ENCODE measurements at places on chromosomes 7 and 10.

- no peak for DNase-seq
Measured at GRCh38 chr10:94092848-94093247, 99.1 kb downstream of the PLCE1 start.

- DNase-seq, result no peak
Measured at GRCh38 chr10:82149674-82150073, 274.7 kb downstream of the NRG3 start.

GRCh38 chr7:70361821-70362220, 763.5 kb downstream of the AUTS2 start:
- no peak for DNase-seq

DNA sequence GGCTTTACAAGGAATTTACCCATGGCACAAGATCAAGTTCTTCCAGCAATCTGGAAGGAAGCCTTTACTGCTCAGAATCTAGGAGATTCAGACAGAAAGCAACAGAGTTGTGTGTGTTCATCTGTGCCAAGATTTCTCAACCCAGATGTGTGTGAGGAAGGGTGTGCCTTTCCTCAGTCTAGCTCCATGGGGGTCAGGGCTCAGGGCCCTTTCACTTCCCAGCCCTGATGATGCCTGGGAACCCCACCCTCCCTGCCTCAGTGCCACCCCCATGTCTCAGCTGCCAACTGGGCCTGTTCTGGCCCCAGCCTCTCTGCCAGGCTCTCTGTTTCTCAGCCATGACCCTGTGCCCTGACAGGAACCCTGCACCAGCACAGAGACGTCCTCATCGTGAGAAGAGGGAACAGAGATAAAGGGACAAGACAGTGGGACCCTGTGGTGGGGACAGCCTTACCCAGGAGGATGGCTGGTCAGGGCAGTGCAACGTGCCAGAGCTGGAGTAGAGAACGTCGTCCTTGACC, 102.0 kb downstream of the VIPR2 start:
- no peak for DNase-seq

DNA sequence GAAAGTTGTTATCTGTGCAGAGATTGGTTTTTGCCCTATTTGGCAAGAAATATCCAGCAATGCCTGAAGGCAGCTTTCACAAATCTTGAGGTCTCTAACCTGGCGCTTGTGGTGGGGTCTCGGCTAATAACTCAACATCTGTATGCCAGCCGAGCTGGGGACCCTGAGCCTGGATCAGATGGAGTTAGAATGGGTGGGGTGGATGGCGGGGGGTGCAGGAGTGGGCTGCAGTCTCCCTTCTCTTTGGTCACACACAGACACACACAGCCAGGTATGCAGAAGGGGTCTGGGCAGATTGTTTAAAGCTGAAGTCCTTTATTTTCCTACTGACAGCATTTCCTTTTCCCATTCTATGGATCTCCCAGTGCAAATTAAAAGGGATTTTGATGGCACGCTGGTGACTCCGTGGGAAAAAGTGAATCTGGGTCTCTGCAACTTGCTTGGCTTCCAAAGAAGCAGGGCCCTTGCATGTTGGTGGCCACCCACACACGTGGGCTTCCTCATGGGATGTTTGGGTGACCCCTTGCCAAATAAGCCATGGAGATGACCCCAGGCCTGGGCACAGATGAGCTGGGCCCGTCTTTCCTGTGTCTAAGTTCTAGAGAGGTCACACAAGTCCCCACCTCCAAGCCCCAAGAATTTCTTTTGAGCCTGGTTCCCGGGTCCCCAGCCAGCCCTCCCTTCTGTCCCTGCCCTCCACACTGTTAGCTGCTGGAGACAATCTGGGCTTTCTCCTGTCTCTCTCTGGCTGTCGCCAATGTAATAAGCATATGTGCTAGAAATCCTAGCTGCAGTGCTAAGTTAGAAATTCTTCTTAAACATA, 39.9 kb upstream of the EMX2 start:
- DNase-seq, result no peak

DNA sequence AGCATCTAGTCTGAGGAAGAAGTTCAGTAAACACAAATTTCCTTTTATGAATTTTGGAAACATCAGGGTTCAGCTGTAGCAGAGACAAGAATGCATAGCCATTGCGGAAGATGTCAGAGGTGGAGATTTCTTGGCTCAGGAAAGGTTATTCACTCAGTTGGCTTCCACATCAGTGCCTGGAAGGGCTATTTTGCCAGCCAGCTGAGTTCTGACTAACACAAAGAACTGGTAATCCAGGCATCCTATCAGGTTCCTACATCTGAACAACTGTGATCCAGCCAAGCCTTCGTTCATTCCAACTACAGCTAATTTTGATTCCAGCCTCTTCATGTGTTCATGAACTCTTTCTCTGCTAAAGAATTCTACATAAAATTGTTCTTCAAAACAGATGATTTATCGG, 965.6 kb downstream of the XPNPEP1 start:
- DNase-seq, result peak; percentile 4

DNA sequence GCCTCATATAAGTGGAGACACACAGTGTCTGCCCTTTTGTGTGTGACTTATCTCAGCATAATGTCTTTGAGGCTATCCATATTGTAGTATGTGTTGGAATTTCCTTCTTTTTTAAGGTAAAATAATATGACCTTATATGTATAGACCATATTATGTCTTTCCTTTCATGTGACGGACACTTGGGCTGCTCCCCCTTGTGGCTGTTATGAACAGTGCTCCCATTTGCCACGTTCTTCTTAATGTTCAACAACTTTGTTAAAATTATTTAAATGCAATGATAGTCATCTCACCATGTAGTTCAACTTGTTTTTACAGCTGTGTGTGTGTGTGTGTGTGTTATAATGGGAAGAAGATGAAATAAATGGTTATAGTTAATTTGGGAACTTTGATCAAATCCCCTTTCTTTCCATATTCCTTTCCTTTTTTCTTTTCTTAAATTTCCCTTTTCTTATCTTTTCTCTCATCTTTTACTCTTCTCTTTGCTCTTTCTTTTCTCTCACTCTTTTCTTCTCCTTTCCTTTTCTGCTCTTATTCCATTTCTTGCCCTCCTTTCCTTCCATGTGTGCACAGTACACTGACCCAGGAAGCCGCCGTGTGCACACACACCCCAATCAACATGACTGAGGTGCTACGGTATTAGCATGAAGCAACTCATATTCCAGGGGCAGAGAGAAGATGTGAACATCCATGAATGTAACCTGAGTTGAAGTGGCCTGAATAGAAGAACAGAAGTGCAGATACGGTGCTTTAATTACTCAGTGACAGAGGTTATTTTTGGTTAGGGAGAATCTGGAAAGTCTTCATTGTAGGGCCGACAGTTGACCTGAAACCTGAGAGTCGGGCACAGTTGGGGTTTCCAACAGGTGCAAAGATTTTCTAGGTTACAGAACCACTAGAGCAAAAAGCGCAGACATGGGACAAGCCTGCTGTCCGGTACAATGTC, 596.6 kb downstream of the SDK1 start:
- peak; percentile 63 for DNase-seq

- DNase-seq, result no peak
Measured at GRCh38 chr7:120996988-120997345, 8.5 kb downstream of the CPED1 start.

GRCh38 chr10:670990-671389, 18.5 kb downstream of the DIP2C start:
- DNase-seq, result no peak

DNA sequence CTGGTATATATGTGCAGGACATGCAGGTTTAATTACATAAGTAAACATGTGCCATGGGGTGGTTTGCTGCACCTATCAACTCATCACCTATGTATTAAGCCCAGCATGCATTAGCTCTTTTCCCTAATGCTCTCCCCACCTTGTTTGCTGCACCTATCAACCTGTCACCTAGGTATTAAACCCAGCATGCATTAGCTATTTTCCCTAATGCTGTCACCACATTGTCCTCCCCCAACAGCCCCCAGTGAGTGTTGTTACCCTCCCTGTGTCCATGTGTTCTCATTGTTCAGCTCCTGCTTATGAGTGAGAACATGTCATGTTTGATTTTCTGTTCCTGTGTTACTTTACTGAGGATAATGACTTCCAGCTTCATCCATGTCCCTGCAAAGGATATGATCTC, 300.5 kb downstream of the ANKRD7 start:
- no peak for DNase-seq

DNA sequence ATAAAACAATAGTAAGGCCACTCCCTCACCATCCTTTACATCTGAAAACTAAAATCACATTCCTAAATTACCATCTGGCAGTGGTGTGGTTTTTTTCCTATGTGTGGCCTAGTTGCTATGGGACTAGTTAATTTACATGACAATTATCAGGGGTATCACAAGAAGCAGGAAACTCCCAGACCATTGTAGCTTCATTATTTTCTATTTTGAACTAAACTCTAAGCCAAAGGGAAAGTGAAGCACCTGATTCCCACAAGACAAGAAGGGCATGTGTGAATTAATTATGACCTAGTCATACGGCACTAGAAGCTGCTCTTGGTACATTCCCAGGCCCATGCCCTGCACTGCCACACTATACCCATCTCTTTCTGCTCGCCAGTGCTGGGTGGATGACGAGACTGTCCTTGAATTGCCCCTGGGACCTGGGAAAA, 103.4 kb downstream of the ATXN7L1 start:
- DNase-seq, result no peak

DNA sequence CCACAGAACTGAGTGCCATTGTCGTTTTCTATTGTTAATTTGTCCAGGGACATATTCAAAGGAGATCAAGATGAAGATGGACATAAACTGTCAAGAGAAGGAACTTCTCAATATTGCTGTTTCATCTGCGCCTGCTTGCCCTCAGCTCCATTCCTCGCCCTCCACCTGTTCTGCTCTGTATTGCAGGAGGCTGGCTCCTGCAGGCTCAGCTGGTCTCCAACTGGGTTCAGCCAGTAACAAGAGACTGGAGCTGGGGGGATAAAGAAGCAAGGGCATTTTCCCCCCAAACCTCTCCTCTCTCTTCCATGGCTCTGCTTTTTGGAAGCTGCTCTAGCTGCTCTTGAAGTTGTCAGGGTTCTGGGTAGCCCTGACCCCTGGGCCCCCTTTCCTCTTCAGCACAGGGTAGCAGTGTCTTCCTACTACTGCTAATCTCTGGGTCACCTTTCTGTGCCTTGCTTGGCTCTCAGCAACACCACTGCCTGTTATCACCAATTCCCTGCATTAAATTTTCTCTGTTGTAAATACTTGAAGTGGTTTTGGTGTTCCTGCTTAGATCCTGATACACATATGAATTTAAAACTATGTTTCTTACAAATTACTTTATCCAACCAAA, 149.0 kb upstream of the FGFR2 start:
- DNase-seq, result no peak

GRCh38 chr7:134966691-134967090, 19.6 kb upstream of the AGBL3 start:
- no peak for DNase-seq

GRCh38 chr10:36096576-36096975, 454.5 kb upstream of the FZD8 start:
- no peak for DNase-seq

GRCh38 chr7:100489824-100490223, 6.1 kb downstream of the NYAP1 start:
- peak; percentile 99 for DNase-seq

GRCh38 chr10:79116801-79117723, 48.3 kb downstream of the ZMIZ1 start:
- DNase-seq, result no peak

DNA sequence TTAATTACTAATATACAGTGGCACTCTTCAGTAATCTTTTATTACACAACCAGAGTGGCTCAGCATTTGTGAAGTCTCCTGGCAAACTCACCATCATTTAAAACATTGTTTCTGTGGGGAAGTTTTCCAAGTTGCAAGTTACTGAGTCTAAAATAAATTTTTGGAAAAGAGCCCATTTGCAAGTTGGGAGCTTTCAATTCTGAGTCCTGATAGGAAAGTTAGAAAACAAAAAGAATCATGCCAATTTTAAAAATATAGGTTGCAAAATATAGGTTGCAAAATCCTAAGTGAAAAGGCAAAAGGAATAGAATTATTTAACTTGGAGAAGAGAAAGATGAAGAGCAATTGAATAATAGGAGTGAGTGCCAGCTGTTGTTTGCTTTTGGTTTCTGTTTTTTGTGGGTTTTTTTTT, 378.8 kb upstream of the C7orf33 start:
- no peak for DNase-seq

- no peak for DNase-seq
Measured at GRCh38 chr10:73899423-73899822, 11.5 kb upstream of the PLAU start.

- peak; percentile 34 for DNase-seq
Measured at GRCh38 chr7:3463696-3464095, 162.6 kb downstream of the SDK1 start.

GRCh38 chr7:12146813-12147212, 64.3 kb upstream of the TMEM106B start:
- DNase-seq, result no peak

GRCh38 chr10:116721547-116722392, 20.6 kb downstream of the HSPA12A start:
- DNase-seq, result peak; percentile 93
